ENCODE measurements at places on chromosomes 6 and 20.

- H3K4me1 ChIP-seq = peaks cover 16% of the 10 kb centered on the region
- H3K4me3 ChIP-seq = no peak overlapping the region
- no peak overlapping the region for H3K27ac ChIP-seq
- no peaks in the 10 kb centered on the region for H3K27me3 ChIP-seq
- no peak for DNase-seq
These were observed 8.8 kb downstream of the PDRG1 start for GRCh38 chr20:31943052-31943471.

DNA sequence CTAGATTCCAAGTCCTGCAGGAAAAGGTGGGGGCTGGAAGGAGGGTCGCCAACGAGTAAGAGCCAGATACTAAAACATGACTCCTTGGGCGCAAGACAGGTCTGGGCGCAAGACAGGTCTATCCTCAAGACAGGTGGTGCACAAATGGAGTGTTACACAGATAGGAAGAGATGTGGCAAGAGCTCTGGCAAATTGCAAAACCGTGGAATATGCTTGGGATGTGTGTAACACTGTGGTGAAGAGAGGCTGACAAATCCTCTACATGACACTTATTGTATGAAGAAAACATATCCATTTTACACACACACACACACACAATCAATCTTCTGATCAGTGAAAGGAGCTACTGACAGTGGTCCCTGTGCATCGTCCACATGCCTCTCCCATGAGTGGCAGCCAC lies 77.6 kb downstream of the TBC1D7 start:
- H3K27ac ChIP-seq = no peak overlapping the region
- H3K27me3 ChIP-seq = no peaks in the 10 kb centered on the region
- no peak for DNase-seq
- H3K4me1 ChIP-seq = no peaks in the 10 kb centered on the region

- no peaks in the 10 kb centered on the region for H3K27me3 ChIP-seq
- H3K4me3 ChIP-seq = no peak overlapping the region
- H3K4me1 ChIP-seq = peaks cover 34% of the 10 kb centered on the region
- H3K36me3 ChIP-seq = no peaks in the 10 kb centered on the region
- no peak for DNase-seq
- H3K27ac ChIP-seq = no peak overlapping the region
These were observed 38.8 kb downstream of the MAP7 start for GRCh38 chr6:136511397-136511796.

DNA sequence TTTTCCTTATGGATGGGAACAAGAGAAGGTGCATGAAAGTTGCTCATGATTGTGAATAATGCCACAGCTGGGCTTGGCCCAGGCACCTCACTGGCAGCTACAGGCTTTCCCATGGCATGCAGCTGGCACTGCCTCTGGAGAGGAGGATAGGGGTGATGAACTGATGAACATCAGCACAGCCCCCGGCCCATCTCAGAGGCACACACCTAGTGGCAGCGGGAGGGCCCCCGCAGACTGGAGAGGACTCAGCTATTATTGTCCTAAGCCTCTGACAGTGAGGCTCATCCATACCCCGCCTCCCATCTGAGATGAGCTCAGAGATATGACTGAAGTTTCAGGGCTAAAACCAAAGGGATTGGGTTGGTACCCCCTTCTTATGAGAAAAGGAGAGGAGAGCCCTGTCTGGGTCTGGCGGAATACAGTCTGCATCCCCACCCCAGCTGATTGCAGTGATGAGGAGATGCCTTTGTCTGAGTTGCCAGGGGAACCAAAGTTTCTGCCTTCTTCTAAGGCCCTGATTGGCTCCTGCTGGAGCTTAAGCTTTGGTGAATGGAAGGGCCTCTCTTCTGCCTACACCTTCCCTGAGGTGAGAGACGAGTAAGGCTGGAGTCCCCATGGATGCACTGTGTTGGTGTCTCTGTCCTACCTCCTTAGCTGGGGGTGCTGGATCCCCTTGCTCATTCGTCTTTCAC lies 27.6 kb upstream of the EPB41L1 start:
- H3K27ac ChIP-seq = no peak overlapping the region
- no peak for DNase-seq
- no peaks in the 10 kb centered on the region for H3K36me3 ChIP-seq
- no peak overlapping the region for H3K4me3 ChIP-seq
- H3K27me3 ChIP-seq = no peaks in the 10 kb centered on the region

GRCh38 chr6:71252410-71252809 lies 36.2 kb upstream of the OGFRL1 start:
- no peak for DNase-seq
- H3K36me3 ChIP-seq = no peaks in the 10 kb centered on the region
- no peak overlapping the region for H3K27ac ChIP-seq
- H3K4me1 ChIP-seq = no peaks in the 10 kb centered on the region
- H3K4me3 ChIP-seq = no peak overlapping the region

DNA sequence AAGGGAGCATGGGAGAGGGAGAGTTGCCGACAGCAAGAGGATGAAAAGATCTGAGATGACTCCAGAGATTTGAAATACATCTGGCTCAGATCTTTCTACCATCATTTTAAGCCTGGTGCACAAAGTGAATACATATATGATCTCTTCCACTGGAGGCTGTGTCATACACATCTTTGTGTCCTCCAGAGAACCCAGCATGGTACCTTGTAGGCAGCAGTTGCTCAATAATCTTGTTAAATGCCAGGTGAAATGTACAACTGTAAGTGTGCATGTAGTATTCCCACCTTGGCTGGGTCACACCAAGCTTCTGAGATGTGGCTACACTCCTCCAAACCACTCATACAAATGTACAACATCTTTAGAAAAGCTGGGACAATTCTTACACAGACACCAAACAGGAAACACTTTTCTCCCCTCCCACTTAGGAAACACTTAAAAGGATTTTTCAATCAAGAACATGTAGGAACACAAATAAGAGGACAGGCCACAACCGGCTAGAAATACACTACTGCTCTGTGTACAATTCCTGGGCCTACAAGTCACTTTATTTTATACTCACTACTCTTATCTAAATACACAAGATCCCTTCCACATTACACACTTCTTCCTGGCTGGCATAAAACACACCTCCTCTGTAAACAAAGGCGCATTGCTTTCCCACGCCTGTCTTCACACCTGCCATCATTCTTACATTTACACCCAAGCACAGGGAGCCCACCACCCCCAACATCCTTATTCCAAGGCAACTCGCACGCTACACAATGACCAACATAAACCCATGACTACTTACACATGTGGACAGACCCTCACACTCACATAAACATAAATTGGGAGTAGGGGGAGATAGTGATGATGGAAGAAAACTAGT lies 3.8 kb upstream of the IER3 start:
- H3K27me3 ChIP-seq = no peaks in the 10 kb centered on the region
- H3K4me3 ChIP-seq = no peak overlapping the region
- no peak for DNase-seq
- H3K27ac ChIP-seq = peak overlapping the region; percentile 88

GRCh38 chr6:53124131-53124800 lies 24.4 kb downstream of the GCM1 start:
- H3K36me3 ChIP-seq = no peaks in the 10 kb centered on the region
- H3K27me3 ChIP-seq = no peaks in the 10 kb centered on the region
- H3K4me3 ChIP-seq = no peak overlapping the region
- no peaks in the 10 kb centered on the region for H3K4me1 ChIP-seq

- H3K4me1 ChIP-seq = peaks cover 31% of the 10 kb centered on the region
- H3K27me3 ChIP-seq = peaks cover 6% of the 10 kb centered on the region
- H3K27ac ChIP-seq = peak overlapping the region; percentile 67
These were observed 636 bp downstream of the RCAN2 start for GRCh38 chr6:46490425-46491200.

GRCh38 chr20:46804126-46804525 lies 90.5 kb upstream of the EYA2 start:
- peaks cover 27% of the 10 kb centered on the region for H3K27me3 ChIP-seq
- no peak for DNase-seq
- no peak overlapping the region for H3K4me3 ChIP-seq
- H3K4me1 ChIP-seq = no peaks in the 10 kb centered on the region
- no peak overlapping the region for H3K27ac ChIP-seq
- no peaks in the 10 kb centered on the region for H3K36me3 ChIP-seq

- no peaks in the 10 kb centered on the region for H3K27me3 ChIP-seq
- H3K4me1 ChIP-seq = no peaks in the 10 kb centered on the region
- no peaks in the 10 kb centered on the region for H3K36me3 ChIP-seq
- H3K27ac ChIP-seq = no peak overlapping the region
These were observed 246.9 kb downstream of the PACRG start for GRCh38 chr6:162974685-162975084.

DNA sequence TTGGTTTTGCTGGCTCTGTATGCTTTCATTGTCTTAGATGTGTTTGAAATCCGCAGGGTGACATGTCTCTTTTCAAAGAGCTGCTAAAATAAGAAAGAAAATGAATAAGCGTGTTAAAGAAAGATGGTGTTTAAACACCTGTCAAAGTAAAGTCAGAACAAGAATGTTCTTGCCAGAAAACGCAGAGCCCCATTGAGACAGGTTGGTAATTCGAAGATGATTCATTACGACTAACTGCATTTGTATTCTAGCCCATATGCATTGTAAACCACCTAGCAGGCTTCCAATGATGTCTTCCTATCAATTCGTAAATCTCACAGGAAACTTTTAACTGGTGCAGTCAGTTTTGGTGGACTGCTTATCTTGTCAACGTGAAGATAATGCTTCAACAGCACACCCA lies 16.8 kb downstream of the PHACTR2 start:
- no peak overlapping the region for H3K27ac ChIP-seq
- no peak for DNase-seq
- H3K4me1 ChIP-seq = peaks cover 90% of the 10 kb centered on the region
- H3K4me3 ChIP-seq = no peak overlapping the region
- no peaks in the 10 kb centered on the region for H3K36me3 ChIP-seq

- no peak overlapping the region for H3K4me3 ChIP-seq
- no peaks in the 10 kb centered on the region for H3K27me3 ChIP-seq
- DNase-seq = no peak
- H3K36me3 ChIP-seq = no peaks in the 10 kb centered on the region
- no peak overlapping the region for H3K27ac ChIP-seq
- no peaks in the 10 kb centered on the region for H3K4me1 ChIP-seq
These were observed 44.4 kb downstream of the RSPO3 start for GRCh38 chr6:127162836-127163235.

DNA sequence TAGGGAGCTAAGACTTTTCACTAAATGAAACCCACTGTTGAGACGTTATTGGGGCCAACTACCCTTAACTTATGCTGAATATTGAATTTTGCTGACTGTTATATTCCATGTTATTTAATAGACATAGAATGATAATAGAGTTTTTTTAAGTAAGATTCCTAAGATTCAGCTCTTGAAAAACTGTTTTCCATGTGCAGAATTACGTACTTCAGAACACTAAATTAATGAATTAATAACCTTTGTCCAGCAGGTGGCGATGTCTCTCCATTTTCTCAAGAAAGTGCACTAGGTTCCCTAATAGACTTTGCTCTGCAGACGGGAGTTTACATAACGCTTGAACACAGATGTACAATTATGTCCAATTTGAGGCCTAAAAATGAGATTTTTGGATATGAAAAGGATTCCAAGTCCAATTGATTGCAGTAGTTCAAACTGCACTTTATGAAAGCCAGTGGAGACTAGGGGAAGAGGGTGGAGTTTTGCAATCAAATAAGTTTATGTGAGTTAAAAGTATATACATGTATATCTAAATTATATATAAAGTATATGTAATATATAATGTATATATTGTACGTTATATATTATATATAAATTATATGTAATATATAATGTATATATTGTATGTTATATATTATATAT lies 282.1 kb downstream of the UST start:
- no peak overlapping the region for H3K27ac ChIP-seq
- H3K27me3 ChIP-seq = no peaks in the 10 kb centered on the region
- no peak overlapping the region for H3K4me3 ChIP-seq
- no peaks in the 10 kb centered on the region for H3K36me3 ChIP-seq

DNA sequence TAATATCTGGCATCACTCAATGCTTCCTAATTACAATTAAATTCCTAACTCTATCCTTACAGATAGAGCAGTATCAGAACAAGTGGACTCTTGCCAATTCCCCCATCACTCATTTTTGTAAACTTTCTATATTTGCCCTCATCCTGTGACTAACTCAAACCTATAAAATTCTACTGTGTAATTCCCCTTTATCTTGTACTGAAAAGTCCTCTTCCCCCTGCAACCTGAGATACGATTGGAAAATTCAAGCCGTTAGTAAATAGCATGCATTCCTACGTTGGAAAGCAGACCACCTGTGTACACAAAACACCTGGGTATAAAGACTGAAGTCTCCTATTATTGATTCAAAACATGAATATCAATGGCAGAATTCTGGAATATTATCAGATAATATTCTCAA lies 70.4 kb upstream of the KCNQ5 start:
- no peak for DNase-seq
- no peak overlapping the region for H3K27ac ChIP-seq
- H3K4me1 ChIP-seq = peaks cover 4% of the 10 kb centered on the region
- no peak overlapping the region for H3K4me3 ChIP-seq

DNA sequence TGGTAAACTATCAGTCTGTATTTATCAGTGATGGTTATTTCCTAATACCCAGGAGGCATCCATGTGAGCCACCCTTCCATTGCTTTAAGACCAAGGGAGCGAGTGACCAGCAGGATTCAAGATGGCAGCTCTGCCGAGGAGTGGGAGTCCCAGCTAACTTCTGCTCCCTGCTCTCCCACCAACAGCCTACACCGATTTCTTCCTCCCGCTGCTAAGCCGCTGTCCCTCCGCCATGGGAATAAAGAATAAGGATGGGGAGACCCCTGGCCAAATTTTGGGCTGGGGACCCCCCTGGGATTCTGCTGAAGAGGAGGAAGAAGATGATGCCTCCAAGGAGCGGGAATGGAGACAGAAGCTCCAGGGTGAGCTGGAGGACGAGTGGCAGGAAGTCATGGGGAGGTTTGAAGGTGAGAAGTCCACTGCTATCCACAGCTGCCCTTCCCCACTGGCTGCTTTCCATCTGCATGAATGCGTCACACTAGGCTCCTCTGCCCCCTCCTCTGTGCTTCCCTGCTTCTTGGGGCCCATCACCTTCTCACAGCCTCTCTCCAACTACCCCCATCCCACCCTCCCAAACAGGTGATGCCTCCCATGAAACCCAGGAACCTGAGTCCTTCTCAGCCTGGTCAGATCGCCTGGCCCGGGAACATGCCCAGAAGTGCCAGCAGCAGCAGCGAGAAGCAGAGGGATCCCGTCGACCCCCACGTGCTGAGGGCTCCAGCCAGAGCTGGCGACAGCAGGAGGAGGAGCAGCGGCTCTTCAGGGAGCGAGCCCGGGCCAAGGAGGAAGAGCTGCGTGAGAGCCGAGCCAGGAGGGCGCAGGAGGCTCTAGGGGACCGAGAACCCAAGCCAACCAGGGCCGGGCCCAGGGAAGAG lies 10.3 kb downstream of the NFKBIL1 start:
- H3K36me3 ChIP-seq = peaks cover 11% of the 10 kb centered on the region
- peaks cover 17% of the 10 kb centered on the region for H3K4me1 ChIP-seq
- no peak for DNase-seq
- no peak overlapping the region for H3K4me3 ChIP-seq
- H3K27me3 ChIP-seq = no peaks in the 10 kb centered on the region
